Heart left ventricle (tissue), 16 donors: ENCODE measurements at places on chromosomes 6 and 20. TPM values are rescaled to one million over a fixed set of nuclear protein-coding genes. Genes with fewer than 3 reads are reported as not detected.

- no peak for DNase-seq
These were observed 365.8 kb upstream of the HSF2 start for GRCh38 chr6:122033564-122034181.

DNA sequence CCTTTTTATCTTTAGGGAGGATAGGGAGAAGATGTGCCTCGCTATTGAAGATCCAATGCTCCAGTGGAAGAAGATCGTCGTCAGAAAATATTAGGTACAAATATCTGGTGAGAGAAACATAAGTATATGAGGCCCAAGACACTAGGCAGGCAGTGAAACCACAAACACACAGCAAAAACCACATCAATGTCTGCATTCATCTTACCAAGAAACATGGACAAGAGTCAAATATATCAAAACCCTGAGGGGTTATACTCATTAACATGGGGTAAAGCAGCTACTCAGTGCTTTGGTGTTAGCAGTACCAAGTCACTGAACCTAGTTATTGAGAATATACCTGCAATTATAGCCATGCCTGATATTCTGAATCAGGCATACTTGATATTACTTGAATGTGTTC, 101.4 kb upstream of the FAM184A start:
- DNase-seq = no peak

GRCh38 chr6:17530321-17530835, 69.7 kb upstream of the FAM8A1 start:
- no peak for DNase-seq

GRCh38 chr6:112475083-112475482, 128.0 kb downstream of the RFPL4B start:
- DNase-seq = no peak

DNA sequence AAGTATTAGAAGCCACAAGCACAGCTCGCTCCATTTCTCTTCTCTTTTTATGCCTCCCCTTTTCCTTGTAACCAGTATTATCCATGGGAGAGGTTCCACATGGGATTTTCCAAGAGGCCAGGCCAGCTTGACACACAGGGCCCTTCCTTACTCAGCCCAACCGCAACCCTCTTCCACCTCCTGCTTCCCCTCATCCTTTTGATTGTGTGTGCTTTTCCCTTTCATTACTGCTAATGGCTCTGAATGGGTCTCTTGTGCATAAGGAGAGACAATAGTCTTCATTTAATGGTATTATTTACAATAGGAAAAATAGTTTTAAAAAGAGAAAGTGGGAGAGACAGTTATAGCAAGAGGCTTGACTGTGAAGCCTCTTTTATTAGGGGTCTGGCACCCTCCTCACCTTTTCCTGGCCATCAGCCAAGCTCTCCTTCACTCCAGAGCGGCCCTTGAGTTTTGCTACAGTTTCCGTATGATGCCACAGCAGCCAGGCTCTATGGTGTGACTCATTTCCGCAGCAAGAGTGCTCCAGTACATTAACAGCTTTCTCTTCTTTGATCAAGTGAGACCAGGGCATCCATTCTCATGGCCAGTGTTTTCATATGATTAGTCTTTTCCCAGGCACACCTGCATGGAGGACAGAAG, 579.5 kb downstream of the TFAP2B start:
- DNase-seq = no peak

DNA sequence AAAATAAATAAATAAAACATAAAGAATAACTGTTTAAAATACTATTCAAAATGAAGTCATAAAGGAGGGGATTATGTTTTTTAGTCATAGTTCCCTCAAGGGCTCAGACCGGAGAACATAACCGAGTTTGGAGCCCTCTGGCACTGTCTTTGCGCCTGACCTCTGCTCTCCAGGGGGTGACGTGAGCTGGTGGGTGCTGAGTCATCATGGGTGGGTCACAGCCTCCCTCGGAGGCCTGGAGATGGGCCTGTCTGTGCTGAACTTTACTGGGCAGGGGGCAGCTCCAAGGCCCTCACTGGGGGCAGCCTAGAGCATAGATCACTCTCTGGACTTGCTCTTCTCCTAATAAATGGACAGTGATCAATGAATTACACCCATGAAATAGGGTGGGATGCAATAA, 3.1 kb upstream of the MAVS start:
- no peak for DNase-seq

DNA sequence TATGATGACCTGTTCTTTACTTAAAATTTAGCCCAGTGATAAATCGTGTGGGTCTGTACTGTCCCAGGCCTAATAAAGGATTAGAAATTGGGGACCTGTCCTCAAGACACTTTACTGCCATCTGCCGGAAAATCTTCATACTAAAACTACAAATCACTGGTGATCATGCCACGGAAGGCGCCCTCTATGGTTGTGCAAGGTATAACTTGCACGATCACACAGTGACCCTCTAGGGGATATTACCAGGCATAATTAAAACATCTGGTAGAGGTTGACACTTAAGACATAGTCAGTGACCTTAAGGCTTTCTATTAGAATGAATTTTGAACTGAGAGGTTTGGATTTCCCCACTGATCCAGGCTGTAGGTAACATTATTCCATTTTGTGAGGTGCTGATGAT, 172.6 kb downstream of the BMP2 start:
- no peak for DNase-seq

DNA sequence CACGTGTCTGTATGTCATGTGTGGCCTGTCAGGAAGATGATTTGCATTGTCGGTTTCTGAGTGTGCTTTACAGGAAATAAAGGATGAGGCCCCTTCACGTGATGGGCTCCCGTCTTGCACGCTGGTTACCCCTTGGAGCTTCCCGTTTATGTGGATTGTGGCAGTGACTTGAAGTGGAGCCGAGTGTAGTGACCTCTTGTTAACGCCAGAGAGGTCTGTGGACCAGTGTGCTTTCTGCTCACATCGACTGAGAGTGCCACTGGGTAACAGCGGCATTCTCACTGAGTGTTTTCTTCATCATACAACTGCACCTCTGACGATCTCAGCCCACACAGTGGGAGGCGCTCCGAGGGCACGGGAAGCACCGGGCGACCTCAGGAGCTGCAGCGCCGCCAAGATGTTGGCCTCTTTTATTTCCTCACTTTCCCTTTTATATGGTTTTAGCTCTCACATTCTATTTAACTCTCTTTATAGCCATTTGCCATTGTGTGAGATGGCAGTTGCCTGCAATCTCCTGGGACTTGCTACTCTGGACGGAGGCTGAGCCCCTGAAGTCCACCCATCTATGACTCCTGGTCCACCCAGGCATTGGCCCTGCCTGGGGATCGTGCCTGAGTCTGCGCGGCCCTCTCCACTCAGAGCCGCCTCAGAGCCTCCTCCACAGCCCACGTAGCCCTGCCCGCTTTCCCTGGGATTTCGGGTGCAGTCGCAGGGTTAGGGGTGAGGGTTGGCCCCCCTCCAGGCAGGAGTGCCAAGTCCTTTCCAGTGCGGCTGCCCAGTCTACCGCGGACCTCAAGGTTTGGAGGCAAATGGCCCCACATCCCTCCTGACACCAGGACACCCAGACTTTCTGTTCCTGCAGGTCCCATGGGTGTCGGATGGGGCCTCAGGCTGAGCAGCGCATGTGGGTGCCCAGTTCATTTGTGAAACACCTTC, 238.9 kb downstream of the ERMARD start:
- peak; percentile 28 for DNase-seq

GRCh38 chr6:145823328-145823944, 8.8 kb upstream of the FBXO30 start:
- no peak for DNase-seq

GRCh38 chr6:101907356-101908217, 514.1 kb downstream of the GRIK2 start:
- DNase-seq = no peak

DNA sequence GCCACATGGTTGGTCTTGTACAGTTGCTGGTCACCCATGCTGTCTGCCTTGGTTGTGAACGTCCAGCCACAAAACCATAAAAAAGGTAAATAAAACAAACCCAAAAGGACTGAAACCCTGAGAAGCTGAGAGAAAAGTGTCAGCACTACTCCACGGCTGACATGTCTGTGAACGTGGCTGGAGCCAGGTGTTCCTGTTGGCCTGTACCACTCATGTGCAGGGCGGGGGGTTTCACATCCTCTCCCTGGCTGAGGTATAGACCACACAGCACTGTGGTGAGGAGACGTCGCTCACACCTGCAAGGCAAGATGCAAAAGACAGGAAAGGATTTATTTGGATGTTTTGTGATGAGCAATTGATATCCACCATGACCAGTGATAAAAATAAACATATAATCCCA, 51.9 kb upstream of the MRPS10 start:
- no peak for DNase-seq

- DNase-seq = peak; percentile 86
These were observed 27.3 kb downstream of the PYGB start for GRCh38 chr20:25274891-25275812.

DNA sequence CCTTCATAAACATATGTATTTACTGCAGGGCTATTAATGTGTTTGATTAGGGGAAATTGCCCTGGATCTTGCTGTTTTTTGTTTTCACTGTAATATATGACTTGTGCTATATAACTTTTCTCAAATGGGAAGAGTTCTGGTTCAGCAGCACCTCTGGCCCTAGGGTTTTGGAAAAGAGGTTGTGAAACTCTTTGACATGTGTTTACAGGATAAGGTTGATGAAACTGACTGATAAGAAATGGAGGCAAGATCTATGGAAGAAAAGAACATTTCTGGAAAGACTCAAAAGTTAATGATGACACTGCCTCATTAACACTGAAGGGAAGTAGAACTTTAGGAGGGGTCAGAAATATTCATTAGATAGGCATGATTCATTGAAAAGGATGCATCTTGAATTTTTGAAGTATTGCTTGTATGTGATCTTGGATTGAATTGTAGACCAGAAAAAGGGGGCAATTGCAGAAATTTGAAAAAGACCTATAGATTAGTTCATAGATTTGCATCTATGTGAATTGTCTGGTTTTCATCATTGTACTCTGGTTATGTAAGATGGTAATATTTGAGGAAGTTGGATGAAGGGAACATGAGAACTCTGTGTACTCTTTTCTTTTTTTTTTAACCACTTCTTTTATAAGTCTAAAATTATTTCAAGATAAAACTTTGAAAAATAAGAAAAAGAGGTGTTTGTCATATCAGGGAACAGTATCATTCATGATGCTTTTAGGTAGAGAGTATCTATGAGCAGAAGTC, 54.0 kb downstream of the UTRN start:
- DNase-seq = no peak

DNA sequence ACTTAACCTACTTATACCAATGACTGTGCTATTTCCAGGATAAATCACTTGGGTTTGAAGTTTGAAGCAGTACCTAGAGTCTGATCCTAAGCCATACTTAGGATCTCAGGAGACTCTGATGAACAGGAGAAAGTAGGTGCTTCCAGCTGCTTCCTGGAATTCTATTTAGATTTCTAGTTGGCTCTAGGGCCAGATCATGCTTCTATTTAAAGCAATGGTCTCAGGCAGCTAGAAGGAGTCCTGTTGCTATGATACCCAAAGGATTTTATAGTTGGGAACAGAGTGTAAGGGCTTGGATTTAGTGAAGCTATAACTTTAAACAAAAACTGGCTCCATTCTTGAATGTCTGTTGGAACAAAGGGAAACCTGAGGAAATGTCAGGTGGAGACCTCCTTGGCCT, 52.4 kb upstream of the TINAG start:
- no peak for DNase-seq

DNA sequence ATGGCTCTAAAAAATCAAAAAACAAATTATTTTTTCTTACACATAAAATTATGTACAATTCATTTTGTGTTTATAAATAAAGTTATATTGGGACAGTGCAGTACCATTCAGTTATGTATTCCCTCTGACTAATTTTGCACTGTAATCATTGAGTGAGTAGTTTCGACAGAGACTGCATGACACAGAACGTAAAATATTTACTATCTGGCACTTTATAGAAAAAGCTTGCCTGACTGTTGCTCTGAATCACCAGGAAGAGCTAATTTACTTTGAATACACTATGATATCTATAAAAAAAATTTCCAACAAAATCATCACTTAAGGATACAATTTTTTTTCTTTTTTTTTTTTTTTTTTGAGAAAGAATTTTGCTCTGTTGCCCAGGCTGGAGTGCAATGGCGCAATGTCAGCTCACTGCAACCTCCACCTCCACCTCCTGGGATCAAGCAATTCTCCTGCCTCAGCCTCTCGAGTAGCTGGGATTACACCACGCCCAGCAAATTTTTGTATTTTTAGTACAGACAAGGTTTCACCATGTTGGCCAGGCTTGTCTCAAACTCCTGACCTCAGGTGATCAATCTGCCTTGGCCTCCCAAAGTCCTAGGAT, 11.0 kb upstream of the KHDC1L start:
- DNase-seq = no peak

GRCh38 chr20:39108746-39109145, 146.6 kb downstream of the DHX35 start:
- DNase-seq = no peak

Gene GRM4
- 0.20 TPM for total RNA-seq

Gene GLP1R
- 5.7 TPM for total RNA-seq

Gene RAB44
- total RNA-seq = not detected

Gene RUNX2
- total RNA-seq = 2.0 TPM

Gene SDCBP2
- 2.3 TPM for total RNA-seq

Gene RNF182
- not detected for total RNA-seq

Gene BMP6
- total RNA-seq = 2.9 TPM

Gene SLC4A11
- 0.14 TPM for total RNA-seq

Gene CDSN
- not detected for total RNA-seq

Gene CST4
- not detected for total RNA-seq

Gene MUC21
- total RNA-seq = not detected
